ENCODE measurements at places on chromosomes 12 and 14.
A peak's percentile ranks its signal among the peaks of the same experiment; 100 is the strongest.

GRCh38 chr12:106428384-106428783, 70.8 kb downstream of the POLR3B start:
- no peak for DNase-seq

DNA sequence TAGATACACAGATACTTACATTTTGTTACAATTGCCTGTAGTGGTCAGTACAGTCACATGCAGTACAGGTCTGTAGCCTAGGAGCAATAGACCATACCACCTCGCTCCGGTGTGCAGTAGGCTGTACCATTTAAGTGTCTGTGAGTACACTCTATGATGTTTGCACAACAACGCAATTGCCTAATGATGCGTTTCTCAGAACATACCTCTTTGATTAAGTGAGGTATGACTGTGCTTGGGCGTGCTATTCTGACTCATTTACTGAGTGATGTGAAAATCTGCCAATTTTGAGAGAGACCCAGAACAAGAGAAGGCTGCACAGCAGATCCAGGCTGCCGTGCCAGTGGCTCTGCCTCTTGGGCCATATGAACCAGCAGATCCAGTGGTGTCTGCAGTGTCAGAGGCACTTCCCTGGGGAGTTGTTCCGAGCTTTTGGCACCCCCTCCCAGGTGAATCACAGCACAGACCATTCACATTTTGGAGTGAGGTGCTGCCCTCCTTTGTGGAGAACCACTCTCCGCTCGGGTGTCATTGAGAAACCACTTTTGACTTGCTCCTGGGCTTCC, 20.4 kb downstream of the DLK1 start:
- DNase-seq, result peak; percentile 85

DNA sequence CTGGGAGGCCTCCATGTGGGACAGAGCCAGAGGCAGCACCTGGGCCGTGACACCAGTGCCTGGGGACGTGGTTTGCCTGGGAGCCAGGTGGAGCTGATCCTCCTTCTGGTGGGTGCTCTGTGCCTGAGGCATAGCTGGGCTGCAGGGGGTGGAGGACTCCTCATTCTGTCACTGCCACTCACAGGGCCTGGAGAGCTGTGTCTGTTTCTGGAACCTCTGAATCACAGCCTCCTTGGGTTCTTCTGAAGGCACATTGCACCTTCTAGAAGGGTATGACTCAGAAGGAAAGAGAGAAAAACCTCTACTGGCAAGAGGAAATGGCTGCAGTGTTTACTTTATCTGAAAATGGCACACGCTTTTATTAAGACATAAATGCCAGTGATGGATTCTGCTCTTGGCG, 659.8 kb downstream of the VRK1 start:
- no peak for DNase-seq

- DNase-seq, result no peak
These were observed 42.7 kb upstream of the TBPL2 start for GRCh38 chr14:55482936-55483605.

- no peak for DNase-seq
These were observed 71.4 kb downstream of the KCNK10 start for GRCh38 chr14:88251650-88252049.

- DNase-seq, result no peak
These were observed 7.6 kb upstream of the STK38L start for GRCh38 chr12:27236498-27236897.

DNA sequence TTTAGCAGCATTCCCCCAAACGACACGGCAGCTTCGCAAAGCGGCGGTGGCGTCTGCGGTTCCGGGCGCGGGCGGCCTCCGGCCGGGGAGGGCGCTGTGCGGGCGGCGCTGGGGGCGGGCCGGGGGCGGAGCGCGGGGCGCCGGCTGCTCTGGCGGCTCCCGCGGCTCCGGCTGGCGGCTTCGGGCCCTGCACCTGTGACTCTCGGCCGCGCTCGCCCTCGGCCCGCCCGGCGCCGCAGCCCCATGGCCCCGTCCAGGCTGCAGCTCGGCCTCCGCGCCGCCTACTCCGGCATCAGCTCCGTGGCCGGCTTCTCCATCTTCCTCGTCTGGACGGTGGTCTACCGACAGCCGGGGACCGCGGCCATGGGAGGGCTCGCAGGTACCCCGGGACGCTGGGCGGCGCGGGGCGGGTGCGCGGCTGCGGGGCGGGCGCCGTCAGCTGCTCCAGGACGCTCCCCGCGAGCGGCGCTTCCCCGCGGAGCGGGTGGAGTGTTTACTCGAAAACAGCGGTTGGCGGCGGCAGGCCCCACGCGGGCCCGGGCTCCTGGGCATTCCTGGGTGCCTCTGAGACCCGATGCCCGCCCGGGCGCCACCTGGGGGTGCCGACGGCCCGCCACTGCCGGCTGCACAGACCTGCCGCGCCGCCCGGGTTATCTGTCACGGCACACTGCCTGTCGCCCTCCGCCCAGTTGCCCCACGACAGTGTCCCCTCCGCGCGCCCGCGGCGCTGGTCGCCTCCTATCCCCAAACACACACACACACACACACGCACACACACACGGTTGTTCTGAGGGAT, at the start of gene SLC48A1:
SLC48A1 (plus strand) TSS at position 177 of the 796 bp plus-strand sequence; CDS start at position 244, 67 bp downstream.
- DNase-seq, result peak; percentile 50

DNA sequence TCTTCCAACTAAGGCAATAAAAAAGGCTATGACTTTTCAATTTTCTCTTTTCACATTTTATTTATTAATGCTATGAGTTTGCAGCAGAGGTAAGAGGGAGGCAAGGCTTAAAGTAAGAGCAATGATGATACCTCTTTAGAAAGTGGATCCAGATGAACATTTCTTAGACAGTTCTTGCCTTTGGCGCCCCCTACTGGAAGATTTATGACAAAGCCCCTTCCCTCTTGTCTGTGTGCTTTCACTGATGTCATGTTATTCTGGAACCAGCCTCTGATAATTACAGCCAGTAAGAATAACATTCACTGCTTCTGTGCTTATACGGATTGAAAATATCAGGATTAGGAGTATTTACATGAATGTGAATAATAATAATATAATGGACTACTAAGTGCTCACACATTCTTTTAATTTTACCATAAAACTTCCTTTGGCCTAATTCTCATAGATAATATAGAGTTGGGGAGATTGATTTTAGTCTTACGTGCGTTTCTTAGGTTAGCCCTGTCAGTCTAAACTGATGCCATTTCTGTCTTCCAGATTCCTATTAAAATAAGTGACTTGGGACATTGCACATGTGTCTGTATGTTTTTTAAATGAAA, 1929.9 kb upstream of the SEL1L start:
- DNase-seq, result no peak

Data from NCI-H510A (cell line).